Retina (tissue), 1 donor: ENCODE measurements at places on chromosomes 7 and 10.

DNA sequence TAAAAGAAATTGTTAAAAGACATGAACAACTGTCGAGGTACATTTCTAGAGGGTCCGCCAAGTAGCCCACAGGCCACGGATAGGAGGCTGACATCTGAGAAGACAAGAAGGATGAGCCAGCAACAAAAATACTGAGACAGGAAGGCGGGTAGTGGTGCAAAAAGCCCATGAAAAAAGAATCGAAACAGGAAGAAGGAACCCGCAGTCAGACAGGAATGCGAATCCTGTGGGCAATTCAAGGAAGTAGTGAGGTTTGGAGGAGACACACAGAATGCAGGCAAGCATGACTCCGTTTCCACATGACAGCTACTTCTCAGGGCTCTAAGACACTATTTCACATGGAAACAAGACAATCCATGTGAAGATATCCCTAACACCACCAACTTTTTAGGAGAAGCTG, 125.2 kb downstream of the DOCK4 start:
- no peak for DNase-seq

GRCh38 chr10:121306159-121306673, 292.0 kb downstream of the FGFR2 start:
- DNase-seq, result no peak

GRCh38 chr7:75537731-75538130, 45.6 kb downstream of the SPDYE5 start:
- DNase-seq, result no peak

DNA sequence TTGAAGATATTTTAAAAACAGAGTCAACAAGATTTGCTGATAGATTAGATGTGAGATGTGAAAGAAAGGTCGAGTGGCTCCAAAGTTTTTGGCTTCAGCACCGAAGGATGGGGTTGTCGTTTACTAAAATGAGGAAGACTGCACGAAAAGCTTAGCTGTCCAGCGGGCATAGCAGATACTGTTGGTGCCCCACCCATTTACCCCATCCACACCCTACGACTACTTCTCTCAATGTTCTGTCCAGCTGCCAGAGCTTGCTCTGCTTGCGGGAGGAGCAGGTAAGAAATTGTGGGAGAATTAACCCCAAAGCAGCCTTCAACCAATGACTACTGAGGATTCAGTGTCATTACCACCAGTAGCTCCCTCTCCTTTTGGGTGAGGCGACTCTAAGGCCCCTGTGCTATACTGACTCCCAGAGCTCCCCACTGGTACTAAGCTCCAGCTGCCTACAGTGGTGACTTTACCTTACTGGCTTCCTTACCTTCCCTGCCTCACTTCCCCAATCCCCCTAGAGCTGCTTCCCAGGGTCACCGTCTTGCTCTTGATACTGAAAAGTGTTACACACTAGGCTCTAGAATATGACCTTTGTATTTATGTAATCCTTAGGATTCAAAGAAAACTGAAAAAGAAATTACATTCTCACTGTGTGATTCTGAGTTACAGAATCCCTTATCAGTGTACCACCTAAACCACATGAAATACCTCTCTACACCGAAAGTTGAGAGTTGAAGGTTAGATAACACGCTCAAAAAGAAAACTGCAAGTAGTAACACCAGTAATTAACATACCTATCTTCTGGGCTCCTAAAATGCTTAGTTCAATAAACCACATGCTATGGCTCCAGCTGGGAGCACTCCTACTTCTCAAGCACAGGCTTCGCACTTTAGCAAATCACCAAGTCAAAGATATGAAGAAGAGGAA, 22.3 kb downstream of the CACUL1 start:
- no peak for DNase-seq

DNA sequence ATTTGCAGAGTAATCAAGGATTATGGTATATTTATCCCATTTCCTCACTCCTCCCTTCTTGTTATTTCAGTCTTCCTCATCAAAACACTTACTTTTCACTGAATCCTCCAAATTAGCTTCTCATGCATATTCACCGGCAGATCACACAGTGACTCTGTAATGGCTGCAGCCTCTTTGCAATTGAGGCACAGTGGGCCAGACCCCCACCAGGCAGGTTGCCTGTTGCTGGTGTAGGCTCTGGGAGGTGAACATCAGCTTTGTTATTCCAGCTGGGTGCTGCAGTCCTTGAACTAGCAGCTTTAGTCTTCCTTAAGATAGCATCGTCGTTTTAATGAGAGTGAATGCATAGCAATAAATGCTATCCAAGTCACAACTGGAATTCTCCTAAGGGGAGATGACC, 449.3 kb downstream of the CNTNAP2 start:
- DNase-seq, result no peak

GRCh38 chr7:150939466-150939865, 38.7 kb downstream of the KCNH2 start:
- DNase-seq, result no peak

GRCh38 chr7:51315393-51316261, 982 bp downstream of the COBL start:
- DNase-seq, result peak; percentile 77

DNA sequence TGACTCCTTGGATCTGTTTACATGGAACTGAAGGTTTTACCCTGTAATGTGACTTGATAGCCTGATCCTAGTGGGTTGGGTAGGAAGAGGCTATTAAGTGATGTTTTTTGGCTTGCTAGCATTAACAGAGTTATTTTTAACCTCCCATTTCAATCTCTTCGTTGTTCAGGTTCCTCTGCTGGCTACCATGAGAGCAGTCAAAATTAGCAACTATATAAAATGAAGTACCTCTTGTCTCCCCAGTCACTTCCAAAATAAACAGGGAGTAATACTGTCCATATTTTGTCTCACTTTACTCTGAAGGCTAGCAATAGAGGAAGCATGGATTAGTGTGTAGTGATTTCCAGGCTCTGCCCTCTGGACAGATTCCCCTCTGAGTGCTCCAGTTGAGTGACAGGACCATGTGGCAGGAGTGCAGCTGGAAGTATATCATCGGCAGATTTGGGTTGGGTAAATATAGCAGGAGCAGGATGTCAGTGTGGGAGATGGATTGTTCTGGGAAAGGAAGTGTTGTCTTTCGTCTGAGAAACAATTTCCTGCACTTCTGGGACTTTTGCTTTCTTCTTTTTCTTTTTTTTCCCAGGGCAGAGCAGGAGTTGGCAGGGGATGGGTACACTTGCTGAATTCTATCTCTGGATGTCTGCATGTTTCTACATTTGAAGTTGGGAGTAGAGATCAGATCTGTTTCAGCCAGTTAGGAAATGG, 35.2 kb downstream of the GBF1 start:
- DNase-seq, result no peak

- DNase-seq, result no peak
Measured at GRCh38 chr7:138299066-138299465, 161.0 kb upstream of the TRIM24 start.

DNA sequence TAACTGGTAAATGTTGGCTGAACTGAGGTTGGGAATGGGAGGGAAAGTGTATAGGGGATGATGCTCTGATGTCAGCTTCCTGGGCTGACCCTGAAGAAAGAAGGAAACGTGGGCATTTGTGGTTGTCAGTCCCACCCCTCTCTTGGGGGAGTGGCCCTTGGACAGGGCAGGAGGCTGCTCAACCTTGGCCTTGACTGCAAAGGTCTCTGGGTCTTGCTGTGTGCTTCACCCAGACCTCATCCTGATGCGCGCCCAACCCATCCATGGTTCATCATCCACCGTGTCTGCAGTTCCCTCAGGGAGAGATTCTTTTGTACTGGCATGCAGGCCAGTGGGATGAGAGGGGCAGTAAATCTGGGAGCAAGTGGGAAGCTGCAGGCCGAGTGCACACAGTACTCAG, 4.7 kb upstream of the ZYX start:
- no peak for DNase-seq

- DNase-seq, result no peak
Measured at GRCh38 chr7:117023325-117023854, 70.1 kb downstream of the ST7 start.

DNA sequence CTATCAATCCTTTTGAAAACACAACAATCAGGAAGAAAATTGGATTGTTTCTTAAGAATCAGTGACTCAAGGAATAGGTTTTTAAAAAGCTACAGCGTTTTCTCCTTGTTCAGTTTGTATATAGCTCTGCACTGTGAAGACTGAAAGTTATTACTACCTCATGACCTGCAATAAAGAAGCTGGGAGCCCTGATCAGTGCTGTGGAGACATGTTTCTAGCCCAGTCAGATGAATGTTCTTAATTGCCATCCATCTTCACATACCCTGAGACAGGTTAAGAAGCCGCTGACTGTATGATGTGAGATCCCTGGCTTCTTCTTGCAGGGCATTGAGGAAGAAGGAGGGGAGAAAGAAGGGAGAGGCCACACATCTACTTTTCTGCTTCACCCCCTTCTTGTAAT, 58.0 kb upstream of the VWC2 start:
- no peak for DNase-seq

- no peak for DNase-seq
Measured at GRCh38 chr7:27154369-27154768, 2.0 kb upstream of the HOXA3 start.

DNA sequence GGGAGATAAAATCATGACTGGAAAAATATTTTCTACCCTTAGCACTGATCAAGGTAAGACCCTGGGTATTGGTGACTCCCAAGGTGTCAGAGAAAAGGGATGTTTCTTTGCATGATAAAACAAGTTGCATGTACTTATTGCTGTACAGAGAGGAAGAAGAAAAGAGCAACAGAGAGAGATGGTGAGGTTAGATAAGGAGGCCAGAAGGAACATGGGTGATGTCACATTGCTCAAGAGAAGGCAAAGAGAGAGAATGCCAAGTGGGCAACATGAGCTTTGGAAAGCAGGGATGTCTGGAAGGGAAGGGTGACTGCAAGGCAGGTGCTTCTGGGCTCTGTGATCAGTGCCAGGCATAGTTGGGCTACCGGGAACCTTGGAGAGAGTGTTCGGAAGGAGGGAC, 65.1 kb upstream of the ADARB2 start:
- no peak for DNase-seq

- no peak for DNase-seq
Measured at GRCh38 chr7:95375591-95376257, 20.5 kb downstream of the PON3 start.
